Endothelial cell of umbilical vein (primary cell): ENCODE measurements at places on chromosomes 4 and X. TPM values are rescaled to one million over a fixed set of nuclear protein-coding genes. Genes with fewer than 3 reads are reported as not detected.
A peak's percentile ranks its signal among the peaks of the same experiment; 100 is the strongest.

GRCh38 chr4:171985129-171985528 lies 171.9 kb downstream of the GALNTL6 start:
- no peaks in the 10 kb centered on the region for H3K36me3 ChIP-seq
- H3K4me1 ChIP-seq: no peaks in the 10 kb centered on the region
- H3K27me3 ChIP-seq: no peaks in the 10 kb centered on the region
- no peak for DNase-seq
- no peak overlapping the region for H3K27ac ChIP-seq

DNA sequence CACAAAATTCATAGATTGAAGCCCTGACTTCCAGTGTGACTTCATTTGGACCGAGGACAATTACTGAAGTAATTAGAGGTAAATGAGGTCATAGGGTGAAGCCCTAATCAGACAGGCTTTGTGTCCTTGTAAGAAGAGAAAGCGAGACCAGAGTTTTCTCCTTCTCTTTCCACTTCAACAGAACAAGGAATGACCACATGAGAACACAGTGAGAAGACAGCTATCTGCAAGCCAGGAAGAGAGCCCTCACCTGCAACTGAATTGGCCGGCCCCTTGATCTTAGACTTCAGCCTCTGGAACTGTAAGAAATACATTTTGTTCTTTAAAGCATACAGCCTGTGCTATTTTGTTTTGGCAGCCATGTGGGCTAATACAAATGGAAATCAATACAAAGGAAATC lies 67.1 kb upstream of the PRKG2 start:
- H3K27me3 ChIP-seq: no peaks in the 10 kb centered on the region
- H3K4me3 ChIP-seq: no peak overlapping the region
- no peak overlapping the region for H3K27ac ChIP-seq
- DNase-seq: no peak
- no peaks in the 10 kb centered on the region for H3K36me3 ChIP-seq

DNA sequence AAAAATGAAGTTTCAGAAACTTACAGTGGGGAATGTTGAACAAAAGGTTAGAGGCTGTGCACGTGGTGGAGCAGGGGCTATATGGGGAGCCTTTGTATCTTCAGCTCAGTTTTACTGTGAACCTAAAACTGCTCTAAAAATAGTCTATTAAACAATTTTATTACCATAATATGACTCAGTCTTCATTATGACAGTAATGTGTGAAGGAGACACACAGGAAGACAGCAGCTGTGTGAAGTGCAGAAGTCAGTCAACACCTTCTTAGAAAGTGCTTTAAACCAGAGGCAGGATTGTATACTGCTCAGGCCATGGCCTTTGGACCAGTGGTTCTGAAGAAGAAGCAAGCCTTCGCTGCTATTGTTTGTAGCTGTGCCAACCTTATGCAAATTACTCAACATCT lies 89.7 kb downstream of the ARHGAP10 start:
- H3K27me3 ChIP-seq: no peaks in the 10 kb centered on the region
- no peak overlapping the region for H3K4me3 ChIP-seq
- H3K4me1 ChIP-seq: peaks cover 18% of the 10 kb centered on the region
- peak; percentile 23 for DNase-seq
- no peak overlapping the region for H3K27ac ChIP-seq
- H3K36me3 ChIP-seq: no peaks in the 10 kb centered on the region

- H3K27ac ChIP-seq: peak within 1 kb of the TSS; percentile 54
- H3K36me3 ChIP-seq: no peaks in the 10 kb centered on the region
- peaks cover 25% of the 10 kb centered on the region for H3K4me1 ChIP-seq
- H3K4me3 ChIP-seq: peak within 1 kb of the TSS; percentile 95
- peak; percentile 66 for DNase-seq
Measured at GRCh38 chr4:57109847-57110639, at the start of gene IGFBP7. Gene IGFBP7 (minus strand): TSS chr4:57110385. CDS start chr4:57110351, 34 bp downstream.

Gene TMEM154
- polyA plus RNA-seq: 5.1 and 5.4 TPM in 2 replicates

Gene MAGEA12
- not detected in 2 replicates for polyA plus RNA-seq

DNA sequence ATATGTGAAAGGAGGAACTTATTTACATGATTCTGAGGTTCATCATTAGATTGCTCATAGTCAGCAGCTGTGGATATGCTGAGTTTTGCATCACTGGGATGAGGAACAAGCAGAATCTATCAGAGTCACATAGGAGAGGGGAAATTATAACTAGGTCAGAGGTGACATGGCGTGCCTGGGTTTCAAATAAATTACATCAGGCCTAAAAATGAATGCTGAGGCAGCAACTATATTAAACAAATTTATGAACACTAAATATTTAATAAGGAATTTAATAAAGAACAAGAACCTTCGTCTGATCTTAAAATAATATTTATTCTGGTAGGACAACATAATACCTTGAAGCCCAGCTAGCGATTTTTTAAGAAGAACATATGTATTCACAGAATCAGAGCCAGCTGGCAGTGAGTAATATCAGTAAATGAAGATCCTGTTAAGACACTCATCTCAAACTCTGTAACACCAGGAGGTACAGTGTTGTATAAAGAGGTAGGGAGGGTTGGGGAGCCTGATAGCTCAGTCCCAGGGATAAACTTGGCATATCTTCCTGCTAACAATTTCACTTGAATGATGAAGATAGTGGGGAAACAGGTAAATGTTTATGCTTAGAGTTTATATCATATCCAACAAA lies 60.9 kb upstream of the HS3ST1 start:
- no peak overlapping the region for H3K4me3 ChIP-seq
- H3K27ac ChIP-seq: no peak overlapping the region
- peaks cover 3% of the 10 kb centered on the region for H3K4me1 ChIP-seq
- no peak for DNase-seq
- H3K27me3 ChIP-seq: no peaks in the 10 kb centered on the region
- no peaks in the 10 kb centered on the region for H3K36me3 ChIP-seq

DNA sequence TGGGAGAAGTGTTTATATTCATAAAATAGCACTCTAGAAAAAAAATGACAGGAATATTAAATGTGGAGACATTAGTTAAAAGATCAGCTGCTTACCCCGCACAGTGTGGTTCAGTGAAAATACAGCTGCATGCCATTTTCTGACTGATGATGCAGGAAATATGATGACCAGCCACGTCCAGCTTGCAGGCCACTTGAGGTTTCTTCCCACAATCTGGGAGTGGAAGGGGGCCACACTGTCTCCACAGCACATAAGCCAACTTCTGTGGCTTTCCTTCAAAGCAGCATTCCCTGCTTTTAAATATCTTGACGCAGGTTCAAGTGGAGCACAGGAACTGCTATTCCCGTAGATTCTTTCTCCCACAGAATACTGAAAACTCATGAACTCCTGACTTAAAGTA lies 173.4 kb upstream of the GALNT7 start:
- H3K27me3 ChIP-seq: no peaks in the 10 kb centered on the region
- no peak overlapping the region for H3K27ac ChIP-seq
- DNase-seq: no peak
- no peak overlapping the region for H3K4me3 ChIP-seq

GRCh38 chr4:17082186-17082585 lies 183.7 kb upstream of the LDB2 start:
- H3K4me1 ChIP-seq: no peaks in the 10 kb centered on the region
- no peak for DNase-seq
- H3K36me3 ChIP-seq: no peaks in the 10 kb centered on the region
- no peaks in the 10 kb centered on the region for H3K27me3 ChIP-seq
- no peak overlapping the region for H3K27ac ChIP-seq
- H3K4me3 ChIP-seq: no peak overlapping the region

DNA sequence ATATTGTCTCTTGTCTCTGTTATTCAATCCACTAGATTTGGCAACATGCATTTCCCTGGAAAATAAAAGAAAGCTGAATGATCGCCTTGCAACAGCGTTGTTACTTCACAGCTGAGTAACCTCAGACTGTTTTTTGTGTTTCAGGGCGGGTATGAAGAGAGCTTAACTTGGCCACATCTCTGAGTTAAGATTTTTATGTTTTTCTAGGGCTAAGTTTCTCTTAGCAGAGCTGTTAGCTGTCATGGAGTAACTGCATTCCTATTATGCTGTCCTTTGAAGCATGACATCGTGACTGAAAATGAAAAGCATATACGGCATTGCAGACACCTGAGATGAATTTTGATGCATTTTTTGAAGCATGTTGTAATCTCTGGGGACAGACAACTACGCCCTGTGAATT lies 1798.9 kb downstream of the PCDH7 start:
- no peaks in the 10 kb centered on the region for H3K27me3 ChIP-seq
- H3K4me1 ChIP-seq: no peaks in the 10 kb centered on the region

Gene UBE2A
- 32.9 and 40.7 TPM in 2 replicates for polyA plus RNA-seq

DNA sequence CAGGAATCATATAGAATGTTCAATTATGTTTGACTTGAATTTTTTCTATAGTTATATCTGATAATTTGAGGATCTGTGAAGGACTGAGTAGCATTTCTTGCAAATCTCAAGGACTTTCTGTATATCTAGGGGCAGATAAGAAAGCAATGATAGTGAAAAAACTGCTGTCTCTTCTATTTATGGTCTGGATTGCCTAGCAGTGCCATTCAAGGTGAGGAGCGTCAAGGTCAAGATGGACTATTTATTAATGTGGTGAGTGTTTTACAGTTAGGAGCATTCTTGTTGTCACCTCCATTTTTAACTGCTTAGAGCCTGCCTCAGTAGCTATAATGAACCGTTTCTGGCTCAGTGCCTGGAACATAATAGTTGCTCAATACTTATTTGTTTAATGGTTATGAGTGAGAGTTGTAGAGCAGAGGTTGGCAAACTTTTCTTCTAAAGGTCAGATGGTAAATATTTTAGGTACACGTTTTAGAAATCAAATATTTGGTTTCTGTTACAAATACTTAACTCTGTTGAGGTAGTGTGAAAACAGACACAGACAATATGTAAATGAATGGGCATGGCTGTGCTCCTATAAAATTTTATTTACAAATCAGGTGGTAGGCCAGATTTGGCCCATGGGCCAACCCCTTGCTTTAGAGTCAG lies 523.2 kb upstream of the IGFBP7 start:
- DNase-seq: no peak
- no peak overlapping the region for H3K4me3 ChIP-seq
- H3K4me1 ChIP-seq: no peaks in the 10 kb centered on the region
- H3K27me3 ChIP-seq: no peaks in the 10 kb centered on the region
- no peaks in the 10 kb centered on the region for H3K36me3 ChIP-seq

Gene PLA2G12A
- 13.7 and 27.1 TPM in 2 replicates for polyA plus RNA-seq
